ENCODE measurements at places on chromosomes 13 and 19.

DNA sequence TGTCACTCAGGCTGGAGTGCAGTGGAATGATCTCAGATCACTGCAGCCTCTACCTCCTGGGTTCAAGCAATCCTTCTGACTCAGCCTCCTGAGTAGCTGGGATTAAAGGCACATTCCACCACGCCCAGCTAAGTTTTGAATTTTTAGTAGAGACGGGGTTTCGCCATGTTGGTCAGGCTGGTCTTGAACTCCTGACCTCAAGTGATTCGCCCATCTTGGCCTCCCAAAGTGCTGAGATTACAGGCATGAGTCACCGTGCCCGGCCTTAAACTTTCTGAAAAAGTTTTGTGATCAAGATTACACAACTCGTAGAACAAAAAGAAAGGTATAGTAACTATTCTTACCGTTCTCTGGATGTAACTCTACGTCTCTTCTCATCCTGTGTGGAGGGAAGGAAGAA, 21.2 kb downstream of the DNMT1 start:
- no peak for DNase-seq

DNA sequence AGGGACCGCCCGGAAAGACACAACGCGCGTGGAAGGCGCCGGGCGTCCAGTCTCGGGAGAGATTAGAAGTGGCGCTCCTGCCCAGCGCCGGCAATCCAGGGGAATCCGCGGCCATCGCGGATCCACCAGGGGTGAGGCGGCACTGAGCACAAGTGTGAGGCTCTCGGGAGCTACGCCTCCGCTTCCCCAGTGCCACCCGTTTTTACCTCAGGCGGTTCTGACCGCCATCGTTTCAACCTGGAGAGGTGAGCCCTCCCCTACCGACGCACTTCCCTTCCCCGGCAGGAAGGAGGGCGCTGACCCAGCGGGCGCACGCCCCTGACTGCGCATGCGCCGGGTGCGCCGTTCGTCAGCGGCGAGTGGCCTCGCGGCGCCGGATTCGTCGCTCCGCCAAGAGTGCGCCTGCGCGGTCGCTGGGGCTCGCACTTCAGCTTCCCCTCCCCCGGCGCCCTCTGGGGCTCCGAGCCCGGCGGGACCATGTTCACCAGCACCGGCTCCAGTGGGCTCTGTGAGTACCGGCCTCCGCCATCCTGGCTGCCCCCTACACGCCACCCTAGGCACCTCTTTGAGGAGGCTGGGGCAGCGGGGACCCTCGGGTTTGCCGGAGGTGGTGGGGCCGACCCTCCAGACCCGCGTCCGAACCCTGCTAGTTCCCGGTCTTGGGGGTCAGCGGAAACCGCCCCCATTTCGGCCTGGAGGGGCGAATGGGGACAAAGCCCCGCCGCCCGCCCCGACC, at the start of gene UBAC2:
Gene UBAC2, plus strand, starts transcription at position 423 of the 736 bp plus-strand sequence. Its CDS starts 55 bp downstream, at position 478.
- peak; percentile 67 for DNase-seq

- DNase-seq, result no peak
Observed at GRCh38 chr19:3146677-3147100, 10.9 kb downstream of the GNA15 start.

DNA sequence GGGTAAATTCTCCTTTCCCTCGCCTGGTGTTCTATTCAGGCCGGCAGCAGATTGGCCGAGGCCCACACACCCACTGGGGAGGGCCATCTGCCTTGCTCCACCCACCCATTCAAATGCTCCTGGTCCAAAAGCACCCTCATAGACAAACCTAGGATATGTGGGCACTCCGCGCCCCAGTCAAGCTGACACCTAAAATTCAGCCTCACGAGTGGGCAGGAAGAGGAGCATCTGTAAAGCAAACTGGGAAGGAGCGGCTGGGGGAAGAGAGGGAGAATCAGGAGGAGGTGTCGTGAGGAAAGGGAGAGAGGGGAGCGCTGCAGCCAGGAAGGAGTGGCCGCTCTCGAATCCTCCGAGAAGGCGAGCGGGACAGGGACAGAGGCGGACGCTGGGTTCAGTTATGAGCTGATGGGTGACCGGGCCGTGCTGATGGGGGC, 136.9 kb downstream of the USP12 start:
- no peak for DNase-seq

DNA sequence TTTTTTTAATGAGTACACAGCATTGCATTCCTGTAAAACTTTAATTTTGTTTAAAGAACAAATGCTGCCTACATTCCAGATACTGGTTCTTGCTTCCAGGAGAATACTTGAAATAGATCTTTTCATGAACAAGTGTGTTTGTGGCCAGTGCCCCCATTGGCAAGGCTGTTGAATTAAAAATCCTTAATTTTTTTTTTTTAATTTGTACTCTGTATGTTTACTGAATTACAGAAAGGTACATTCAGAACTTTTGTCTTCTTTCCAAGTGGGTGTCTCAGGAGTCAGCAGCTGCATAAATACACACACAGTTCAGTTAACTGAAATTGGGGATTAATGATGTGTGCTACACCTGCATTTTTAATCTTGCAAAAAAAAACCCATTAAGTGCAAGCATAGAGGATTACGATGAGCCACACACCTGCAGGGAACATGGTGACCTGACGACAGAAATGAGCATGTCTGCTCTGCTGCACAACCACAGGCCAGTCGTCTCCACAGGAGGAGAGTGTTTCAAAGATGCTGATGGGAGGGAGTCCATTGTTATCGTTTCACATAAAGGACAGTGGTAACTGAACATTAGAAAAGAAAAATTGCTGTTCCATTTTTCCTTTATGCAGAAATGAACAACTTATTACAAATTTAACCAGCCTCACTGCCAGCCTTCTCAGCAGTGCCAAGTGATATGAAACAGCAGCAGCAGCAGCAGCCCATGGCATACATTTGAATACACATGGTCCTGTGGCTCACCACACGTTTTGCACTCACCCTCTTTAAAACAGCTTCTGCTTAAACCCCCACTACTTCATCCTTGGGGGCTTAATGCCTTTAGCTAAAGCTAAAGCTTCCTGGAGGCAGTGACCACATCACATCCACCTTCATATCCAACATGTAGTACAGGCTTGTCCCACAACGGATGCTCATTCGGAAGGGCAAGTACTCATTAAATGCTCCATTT, 72.3 kb upstream of the RFC3 start:
- DNase-seq, result no peak

GRCh38 chr19:58002384-58003173, at the start of gene ZNF606:
TSS of gene ZNF606 (minus strand) at chr19:58002820. CDS start at chr19:58001319, 1,501 bp downstream.
- DNase-seq, result peak; percentile 66

DNA sequence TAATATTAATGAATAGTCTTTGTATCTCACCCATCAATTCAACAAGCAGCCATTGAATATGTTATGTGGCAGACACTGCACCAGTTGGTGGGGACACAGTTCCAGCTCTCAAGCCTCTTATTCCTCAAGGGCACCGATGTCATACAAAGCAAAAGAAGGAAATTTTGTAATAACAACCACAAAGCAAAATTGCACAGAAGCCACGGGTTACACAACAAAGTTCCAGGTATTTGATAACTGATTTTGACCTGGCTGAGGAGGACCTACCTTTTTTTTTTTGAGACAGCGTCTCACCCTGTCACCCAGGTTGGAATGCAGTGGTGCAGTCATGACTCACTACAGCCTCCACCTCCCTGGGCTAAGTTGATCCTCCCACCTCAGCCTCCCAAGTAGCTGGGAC, 266.7 kb downstream of the FOXO1 start:
- no peak for DNase-seq

DNA sequence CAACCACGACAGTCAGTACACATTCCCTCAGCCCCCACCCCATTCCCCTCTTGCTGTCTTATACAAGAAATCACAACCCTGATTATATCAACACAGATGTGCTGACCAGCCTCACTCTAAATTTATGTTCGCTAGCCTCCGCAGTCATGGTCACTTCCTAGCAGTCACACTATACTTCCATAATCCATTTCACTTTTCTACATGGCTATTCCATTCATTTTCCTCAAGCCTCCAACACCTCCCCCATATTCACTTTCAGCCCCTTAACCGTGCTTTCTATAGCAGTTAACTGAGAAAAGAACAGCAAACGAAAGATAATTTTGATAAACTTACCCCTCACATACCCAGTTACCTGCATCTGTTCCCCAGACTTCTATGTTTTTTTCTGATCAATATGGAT, 8.4 kb downstream of the LSM14A start:
- no peak for DNase-seq

DNA sequence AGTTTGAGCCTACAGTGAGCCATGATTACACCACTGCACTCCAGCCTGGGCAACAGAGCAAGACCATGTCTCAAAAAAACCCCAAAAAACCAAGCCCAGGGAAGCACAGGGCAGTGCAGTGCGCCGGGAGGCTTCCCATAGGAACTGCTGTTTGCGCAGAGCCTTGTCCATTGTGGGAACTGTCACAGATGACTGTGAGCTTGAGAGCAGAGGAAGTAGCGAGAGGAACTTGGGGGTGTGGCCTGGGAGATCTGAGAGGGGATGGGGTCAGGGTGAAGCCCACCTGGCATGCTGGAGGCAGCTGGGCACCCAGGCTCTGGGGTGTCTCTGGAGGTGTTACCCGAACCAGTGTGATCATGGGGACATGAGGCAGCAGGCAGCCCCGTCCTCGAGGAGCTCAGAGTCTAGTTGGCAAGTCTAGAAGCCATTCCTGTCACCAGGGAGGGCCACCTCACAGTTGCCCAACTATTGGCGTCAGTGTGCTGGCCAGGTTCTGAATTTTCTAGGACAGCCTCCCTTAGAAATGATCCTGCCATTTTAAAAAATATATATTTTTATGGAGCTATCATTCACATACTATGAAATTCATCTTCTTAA, 10.4 kb downstream of the KDM4B start:
- no peak for DNase-seq

DNA sequence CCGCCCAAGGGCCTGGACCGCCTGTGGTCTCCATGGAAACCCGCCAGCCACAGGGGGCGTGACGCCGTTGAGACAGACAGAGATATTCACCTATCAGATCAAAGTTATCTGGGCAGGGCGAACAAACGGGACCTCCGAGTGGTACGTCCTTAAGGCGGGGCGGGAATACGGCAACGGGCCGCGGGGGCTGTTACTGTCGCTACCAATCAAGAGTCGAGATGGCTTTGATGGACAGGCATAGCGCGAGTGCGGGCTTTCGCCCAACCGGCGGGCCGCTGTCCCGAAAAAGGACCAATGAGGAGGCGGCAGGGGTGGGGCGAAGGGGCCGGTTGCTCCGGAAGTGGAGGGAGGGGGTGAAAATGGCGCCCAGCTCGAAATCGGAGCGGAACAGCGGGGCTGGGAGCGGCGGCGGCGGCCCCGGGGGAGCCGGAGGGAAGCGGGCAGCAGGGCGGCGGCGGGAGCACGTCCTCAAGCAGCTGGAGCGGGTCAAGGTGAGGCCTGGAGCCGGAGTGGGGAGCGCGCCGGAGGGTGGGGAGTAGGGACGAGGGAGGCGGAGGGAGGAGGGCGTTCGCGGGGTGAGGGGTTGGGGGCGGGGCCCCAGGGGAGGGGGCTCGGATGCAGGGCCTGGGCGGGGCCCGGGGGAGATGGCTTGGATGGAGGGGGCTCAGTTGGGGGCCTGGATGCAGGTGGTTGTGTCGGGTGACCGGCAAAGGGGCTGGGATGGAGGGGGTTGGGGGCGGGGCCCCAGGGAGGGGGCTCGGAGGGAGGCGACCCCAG, at the start of gene DCAF15:
Gene DCAF15, plus strand, starts transcription at position 356 of the 777 bp plus-strand sequence. Its CDS starts 4 bp downstream, at position 360.
- peak; percentile 100 for DNase-seq

DNA sequence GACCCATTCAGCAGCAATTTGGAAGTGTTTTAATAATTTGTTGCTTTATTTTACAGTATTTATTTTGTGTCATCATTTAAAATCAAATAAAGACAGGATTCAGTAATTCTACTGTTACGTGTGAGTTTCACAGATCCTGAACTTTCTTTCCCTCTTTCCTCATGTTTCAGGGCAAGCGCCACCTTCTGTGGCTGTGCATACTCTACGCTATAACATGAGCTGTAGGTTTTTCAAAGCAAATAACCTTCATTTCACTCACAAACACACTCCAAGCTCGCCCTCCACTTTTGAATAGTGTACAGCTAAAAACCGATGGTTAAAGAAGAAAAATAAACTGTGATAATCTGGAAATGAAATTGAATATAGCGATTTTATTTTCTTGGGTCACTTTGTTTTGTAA, 753.3 kb downstream of the OLFM4 start:
- DNase-seq, result no peak

DNA sequence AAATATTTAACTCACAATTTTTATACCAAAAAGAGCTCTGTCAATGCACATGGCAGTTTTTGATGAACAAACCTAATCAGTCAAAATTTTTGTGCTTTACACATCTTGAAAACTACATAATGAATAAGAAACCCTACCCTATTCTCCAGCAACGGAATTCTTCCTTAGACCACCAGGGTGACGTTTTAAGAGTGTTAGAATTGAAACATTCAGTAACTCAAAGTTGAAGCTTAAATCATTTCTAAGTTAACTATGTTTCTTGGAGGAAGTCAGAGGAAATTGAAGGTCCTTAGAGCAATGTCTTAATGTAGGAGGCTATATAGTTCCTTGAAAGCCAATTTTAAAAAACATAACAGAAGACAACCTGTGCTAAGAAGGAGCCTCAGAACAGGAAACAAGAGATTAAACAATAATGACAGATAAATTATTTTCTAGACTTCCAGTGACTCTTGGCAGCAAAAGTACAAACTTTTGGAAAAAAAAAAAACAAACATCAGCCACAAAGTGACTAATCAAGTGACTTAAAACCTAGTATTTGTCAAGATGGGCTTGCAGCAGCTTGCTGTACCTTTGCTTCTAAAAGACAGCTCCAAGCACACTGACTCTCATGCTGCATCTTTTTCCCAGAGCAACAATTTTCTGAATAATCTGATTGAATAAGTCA, 6.2 kb downstream of the SPRY2 start:
- no peak for DNase-seq

DNA sequence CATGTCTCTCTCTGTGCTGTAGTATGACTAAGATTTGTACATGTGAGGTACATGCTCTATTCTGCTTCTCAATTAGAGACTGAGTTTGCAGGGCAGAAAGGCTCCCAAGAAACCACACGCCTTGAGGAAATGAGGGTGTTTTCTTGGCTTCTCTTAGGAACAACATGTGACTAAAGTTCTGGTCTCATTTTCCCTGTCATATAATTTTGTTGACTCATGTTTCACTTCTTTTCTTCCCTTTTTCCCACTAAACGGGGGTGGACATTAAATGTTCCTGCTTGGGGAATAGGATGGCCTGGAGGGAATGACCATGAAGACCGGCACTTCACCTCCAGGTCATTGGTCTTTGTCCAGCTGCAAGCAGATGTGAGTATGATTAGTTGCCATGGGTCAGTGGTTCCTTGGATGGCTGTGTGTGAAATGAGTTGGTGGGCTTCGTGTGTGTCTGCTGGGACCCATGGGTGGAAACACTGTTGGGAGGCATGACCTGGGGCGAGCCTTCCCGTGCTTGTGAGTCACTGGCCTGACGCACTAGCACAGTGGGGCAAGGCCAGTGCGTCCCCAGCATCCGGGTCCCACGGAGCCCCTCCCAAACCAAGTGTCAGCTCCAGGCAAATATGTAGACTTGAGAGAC, 56.6 kb downstream of the COL4A1 start:
- no peak for DNase-seq

DNA sequence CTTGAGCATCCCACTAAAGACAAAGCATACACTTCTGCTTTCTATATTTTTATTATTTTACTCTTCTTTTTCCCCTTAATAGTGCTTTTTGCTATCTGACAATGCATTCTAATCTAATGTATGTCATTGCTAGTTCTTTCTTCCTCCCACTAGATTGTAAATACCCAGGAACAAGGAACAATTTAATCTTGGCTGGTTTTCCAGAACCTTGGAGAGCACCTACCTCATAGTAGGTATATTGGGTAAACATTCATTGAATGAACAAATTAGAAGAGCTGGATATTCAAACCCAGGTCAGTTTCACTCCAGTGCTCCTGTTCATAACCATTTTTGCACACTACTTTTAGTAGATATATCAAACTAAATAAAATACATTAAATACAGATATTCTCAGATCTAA, 1617.6 kb upstream of the SLC10A2 start:
- no peak for DNase-seq

- DNase-seq, result no peak
Observed at GRCh38 chr13:111258637-111259036, 61.8 kb upstream of the TEX29 start.

Data from amniotic stem cell (primary cell).